Activated B cell treated with CpG ODN at 0.5 μM for 24 hours (primary cell): ENCODE measurements at places on chromosomes 7 and 10.

- no peak overlapping the region for H3K27ac ChIP-seq
- DNase-seq, result no peak
- H3K4me3 ChIP-seq, result no peak overlapping the region
- no peaks in the 10 kb centered on the region for H3K27me3 ChIP-seq
Measured at GRCh38 chr7:44128721-44129582, 5.6 kb upstream of the POLD2 start.

- H3K4me3 ChIP-seq, result peak overlapping the region; percentile 84
- H3K4me1 ChIP-seq, result peaks cover 70% of the 10 kb centered on the region
- H3K36me3 ChIP-seq, result peaks cover 61% of the 10 kb centered on the region
- no peaks in the 10 kb centered on the region for H3K27me3 ChIP-seq
Measured at GRCh38 chr7:131103997-131104396, 223.7 kb upstream of the MKLN1 start.

DNA sequence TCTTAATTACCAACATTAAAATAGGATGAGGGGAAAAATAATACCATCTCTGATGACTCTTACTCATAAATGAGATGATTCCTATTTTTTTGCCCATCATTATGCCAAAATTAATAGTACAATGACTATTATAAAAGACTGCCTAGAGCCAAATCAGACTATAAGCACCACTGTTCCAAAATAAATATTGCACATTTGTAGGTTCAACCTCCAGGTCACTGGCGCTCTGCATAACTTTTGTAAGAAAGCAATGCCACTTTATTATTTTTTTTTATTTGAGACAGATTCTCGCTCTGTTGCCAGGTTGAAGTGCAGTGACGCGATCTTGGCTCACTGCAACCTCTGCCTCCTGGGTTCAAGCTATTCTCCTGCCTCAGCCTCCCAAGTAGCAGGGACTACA, 142.5 kb upstream of the SP8 start:
- no peaks in the 10 kb centered on the region for H3K4me1 ChIP-seq
- no peak overlapping the region for H3K4me3 ChIP-seq
- no peak overlapping the region for H3K27ac ChIP-seq
- H3K27me3 ChIP-seq, result no peaks in the 10 kb centered on the region
- no peaks in the 10 kb centered on the region for H3K36me3 ChIP-seq

- DNase-seq, result no peak
- peaks cover 43% of the 10 kb centered on the region for H3K36me3 ChIP-seq
- no peaks in the 10 kb centered on the region for H3K27me3 ChIP-seq
- no peak overlapping the region for H3K4me3 ChIP-seq
Measured at GRCh38 chr7:128000048-128000447, 31.2 kb downstream of the LRRC4 start.

GRCh38 chr7:29385214-29385814, 178.3 kb upstream of the PRR15 start:
- no peak for DNase-seq
- no peak overlapping the region for H3K27ac ChIP-seq
- H3K27me3 ChIP-seq, result no peaks in the 10 kb centered on the region
- H3K4me1 ChIP-seq, result no peaks in the 10 kb centered on the region
- H3K4me3 ChIP-seq, result no peak overlapping the region
